Dermis lymphatic vessel endothelial cell (primary cell): ENCODE measurements at places on chromosomes 2 and 18. TPM values are rescaled to one million over a fixed set of nuclear protein-coding genes. Genes with fewer than 3 reads are reported as not detected.

Gene CHRND
- not detected in 2 replicates for total RNA-seq

Gene DNAJC5G
- total RNA-seq, result 0.60 and 2.4 TPM in 2 replicates

Gene DYNAP
- total RNA-seq, result not detected in 2 replicates

Gene SOX11
- total RNA-seq, result not detected in 2 replicates

Gene ZNF385B
- total RNA-seq, result not detected in 2 replicates

Gene KLHL30
- under 0.01 TPM in 1 of 2 replicates, not detected in the other for total RNA-seq

Gene BOLL
- not detected in 2 replicates for total RNA-seq

Gene NEU2
- total RNA-seq, result not detected in 2 replicates

Gene POTEC
- not detected in 2 replicates for total RNA-seq

Gene RIT2
- not detected in 2 replicates for total RNA-seq

Gene EPHA4
- total RNA-seq, result 0.17 and 0.54 TPM in 2 replicates

Gene SNX17
- 130 and 131 TPM in 2 replicates for total RNA-seq

Gene MAP3K19
- total RNA-seq, result not detected in 2 replicates

Gene EFHD1
- total RNA-seq, result 0.11 TPM in 1 of 2 replicates, not detected in the other

Gene SH3RF3
- 4.6 and 7.0 TPM in 2 replicates for total RNA-seq

Gene ABCG5
- total RNA-seq, result not detected in 2 replicates

Gene ODC1
- 32.3 and 42.4 TPM in 2 replicates for total RNA-seq

Gene DCC
- total RNA-seq, result under 0.01 TPM in 1 of 2 replicates, not detected in the other

Gene GNLY
- not detected in 2 replicates for total RNA-seq

Gene DSG3
- not detected in 2 replicates for total RNA-seq

Gene MSGN1
- total RNA-seq, result not detected in 2 replicates

Gene FHL2
- total RNA-seq, result 15.0 and 19.1 TPM in 2 replicates

Gene ABCB11
- total RNA-seq, result not detected in 2 replicates

Gene EVA1A
- total RNA-seq, result 17.0 and 25.4 TPM in 2 replicates

Gene CCDC141
- total RNA-seq, result 1.7 and 3.7 TPM in 2 replicates

Gene SCN9A
- 0.54 and 0.86 TPM in 2 replicates for total RNA-seq

Gene COL6A3
- 9.6 and 35.2 TPM in 2 replicates for total RNA-seq

Gene TUBA4A
- 10.2 and 11.3 TPM in 2 replicates for total RNA-seq

Gene OTOS
- not detected in 2 replicates for total RNA-seq

Gene NEB
- total RNA-seq, result 0.43 and 0.60 TPM in 2 replicates

Gene FAM110C
- under 0.01 and 0.17 TPM in 2 replicates for total RNA-seq

Gene UPP2
- total RNA-seq, result not detected in 2 replicates

Gene GALR1
- not detected in 2 replicates for total RNA-seq

Gene ERFE
- 0.22 TPM in 1 of 2 replicates, not detected in the other for total RNA-seq

Gene NFU1
- total RNA-seq, result 40.9 and 44.3 TPM in 2 replicates

Gene CD207
- total RNA-seq, result 0.09 and 0.11 TPM in 2 replicates

Gene CHST9
- under 0.01 TPM in 1 of 2 replicates, not detected in the other for total RNA-seq

Gene VIL1
- not detected in 2 replicates for total RNA-seq

Gene TMEM169
- total RNA-seq, result 0.17 and 0.22 TPM in 2 replicates

Gene MPP4
- 0.22 TPM in 1 of 2 replicates, not detected in the other for total RNA-seq

Gene POTEJ
- total RNA-seq, result 0.26 and 1.1 TPM in 2 replicates
